A549 treated with ZK216348 at 1 μM for 4 hours (cell line): ENCODE measurements at places on chromosomes 12 and 14. TPM values are rescaled to one million over a fixed set of nuclear protein-coding genes. Genes with fewer than 3 reads are reported as not detected.

The FGFR1OP2 gene
- 26.5 to 36.9 TPM (median 29.7 TPM) in 5 replicates for total RNA-seq

The SLC17A8 gene
- 0.06 TPM in 1 of 5 replicates, not detected in the others for total RNA-seq

The COL2A1 gene
- total RNA-seq, result 0.04 to 0.40 TPM in 2 of 5 replicates, not detected in the others

The MSRB3 gene
- 14.5 to 30.0 TPM (median 24.0 TPM) in 5 replicates for total RNA-seq

The RNASE3 gene
- total RNA-seq, result not detected in 5 replicates

The CLEC2A gene
- total RNA-seq, result not detected in 5 replicates

The CALCOCO1 gene
- total RNA-seq, result 17.7 to 23.5 TPM (median 21.0 TPM) in 5 replicates

The ABHD4 gene
- total RNA-seq, result 48.1 to 56.1 TPM (median 52.9 TPM) in 5 replicates

The PCNX1 gene
- total RNA-seq, result 13.9 to 22.8 TPM (median 17.5 TPM) in 5 replicates

The TEAD4 gene
- 37.2 to 51.6 TPM (median 49.0 TPM) in 5 replicates for total RNA-seq

The KRT4 gene
- 1.7 to 4.0 TPM (median 2.7 TPM) in 5 replicates for total RNA-seq

The TULP3 gene
- total RNA-seq, result 18.1 to 21.4 TPM (median 20.3 TPM) in 5 replicates

The SLC35F4 gene
- total RNA-seq, result not detected in 5 replicates

The TMEM30B gene
- 0.09 to 0.49 TPM (median 0.20 TPM) in 5 replicates for total RNA-seq

The SDS gene
- 0.40 to 1.5 TPM (median 1.2 TPM) in 5 replicates for total RNA-seq

The GPR162 gene
- total RNA-seq, result 0.39 to 0.87 TPM (median 0.56 TPM) in 5 replicates

The PGF gene
- 2.5 to 4.7 TPM (median 4.1 TPM) in 5 replicates for total RNA-seq

The FOXG1 gene
- 0.11 to 0.27 TPM (median 0.12 TPM) in 5 replicates for total RNA-seq

The NKX2-1 gene
- total RNA-seq, result 0.11 TPM in 1 of 5 replicates, not detected in the others

The RHEBL1 gene
- 2.8 to 4.8 TPM (median 4.3 TPM) in 5 replicates for total RNA-seq

The SHMT2 gene
- total RNA-seq, result 92.0 to 137 TPM (median 126 TPM) in 5 replicates

The MGAT4C gene
- total RNA-seq, result not detected in 5 replicates

The PRR4 gene
- total RNA-seq, result 1.2 to 2.5 TPM (median 1.9 TPM) in 5 replicates

The RNASE7 gene
- total RNA-seq, result not detected in 5 replicates

The GUCY2C gene
- 0.12 TPM in 1 of 5 replicates, not detected in the others for total RNA-seq

The TESPA1 gene
- total RNA-seq, result not detected in 5 replicates

The AQP2 gene
- total RNA-seq, result not detected in 5 replicates

The BEGAIN gene
- 4.0 to 10.0 TPM (median 7.2 TPM) in 5 replicates for total RNA-seq

The ANO4 gene
- 0.07 to 0.55 TPM (median 0.14 TPM) in 4 of 5 replicates, not detected in the other for total RNA-seq

The TRPV4 gene
- total RNA-seq, result 0.07 to 0.18 TPM (median 0.09 TPM) in 5 replicates

The KCNA5 gene
- total RNA-seq, result not detected in 5 replicates

The SMCO2 gene
- total RNA-seq, result 0.18 to 0.36 TPM in 2 of 5 replicates, not detected in the others

The EPYC gene
- not detected in 5 replicates for total RNA-seq

The HOXC11 gene
- total RNA-seq, result 0.49 to 0.76 TPM (median 0.55 TPM) in 5 replicates

The SRRM4 gene
- not detected in 5 replicates for total RNA-seq

The KLRB1 gene
- total RNA-seq, result not detected in 5 replicates

The SYT1 gene
- 4.5 to 8.4 TPM (median 6.2 TPM) in 5 replicates for total RNA-seq

The YAF2 gene
- 21.3 to 33.3 TPM (median 24.2 TPM) in 5 replicates for total RNA-seq

The EXD2 gene
- total RNA-seq, result 12.4 to 15.0 TPM (median 12.8 TPM) in 5 replicates

The CD163 gene
- not detected in 5 replicates for total RNA-seq

The HOXC6 gene
- total RNA-seq, result 3.5 to 6.0 TPM (median 5.2 TPM) in 5 replicates

The ACSS3 gene
- 0.04 to 0.06 TPM in 2 of 5 replicates, not detected in the others for total RNA-seq

The DPPA3 gene
- total RNA-seq, result not detected in 5 replicates

The PZP gene
- total RNA-seq, result not detected in 5 replicates

The NFKBIA gene
- 127 to 175 TPM (median 172 TPM) in 5 replicates for total RNA-seq

The TCL1B gene
- not detected in 5 replicates for total RNA-seq

The MANSC4 gene
- not detected in 5 replicates for total RNA-seq

The GTF2H3 gene
- 17.2 to 38.8 TPM (median 27.2 TPM) in 5 replicates for total RNA-seq

The MIA2 gene
- 18.0 to 23.9 TPM (median 21.8 TPM) in 5 replicates for total RNA-seq

The PSEN1 gene
- 54.2 to 67.6 TPM (median 62.8 TPM) in 5 replicates for total RNA-seq

The ZBTB42 gene
- total RNA-seq, result 1.6 to 3.7 TPM (median 3.5 TPM) in 5 replicates
